ENCODE measurements at places on chromosomes 1 and 21. TPM values are rescaled to one million over a fixed set of nuclear protein-coding genes. Genes with fewer than 3 reads are reported as not detected.

DNA sequence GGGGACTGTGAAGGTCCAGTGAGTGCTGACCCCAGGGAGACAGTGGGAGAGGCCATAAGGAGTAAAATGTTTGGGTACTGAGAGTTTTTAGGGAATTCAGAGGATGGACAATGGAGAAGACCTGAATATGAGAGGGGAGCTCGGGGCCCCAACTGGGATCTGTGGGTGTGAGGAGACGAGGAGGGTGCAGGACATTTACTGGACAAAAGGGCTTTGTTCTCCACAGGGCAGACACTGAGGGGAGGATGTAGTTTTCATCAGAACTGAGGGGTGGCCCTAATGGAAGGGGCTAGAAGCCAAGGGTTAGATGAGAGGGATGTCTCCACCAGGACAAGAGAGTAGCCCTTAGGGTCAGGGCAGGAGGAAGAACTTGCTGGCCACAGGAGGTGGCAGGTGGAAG, 30.0 kb downstream of the TMCC2 start:
- no peak overlapping the region for H3K4me3 ChIP-seq
- no peak overlapping the region for H3K27ac ChIP-seq
- no peak for DNase-seq
- no peaks in the 10 kb centered on the region for H3K27me3 ChIP-seq

DNA sequence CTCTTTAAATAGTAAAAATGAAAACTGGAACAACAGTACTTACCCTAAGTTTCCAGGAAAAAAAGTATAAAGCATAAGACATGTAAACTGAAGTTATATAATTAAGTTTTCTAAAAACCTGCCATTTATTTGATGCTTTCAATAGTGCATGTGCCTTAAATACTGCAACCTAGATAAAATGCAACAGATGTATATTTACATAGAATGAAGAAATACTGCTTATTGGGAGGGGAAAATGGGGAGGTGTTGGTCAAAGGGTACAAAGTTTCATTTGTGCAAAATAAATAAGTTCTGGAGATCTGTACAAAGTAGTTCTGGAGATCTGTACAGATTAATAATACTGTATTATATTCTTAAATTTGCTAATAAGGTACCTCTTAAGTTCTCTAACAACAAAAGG, 68.6 kb downstream of the PRPF38A start:
- H3K27ac ChIP-seq = no peak overlapping the region
- H3K27me3 ChIP-seq = no peaks in the 10 kb centered on the region
- no peak for DNase-seq
- H3K36me3 ChIP-seq = no peaks in the 10 kb centered on the region
- no peaks in the 10 kb centered on the region for H3K4me1 ChIP-seq

- no peak overlapping the region for H3K4me3 ChIP-seq
- no peaks in the 10 kb centered on the region for H3K27me3 ChIP-seq
- no peaks in the 10 kb centered on the region for H3K36me3 ChIP-seq
- H3K27ac ChIP-seq = no peak overlapping the region
These were observed 137.3 kb downstream of the SLC30A10 start for GRCh38 chr1:219790834-219791615.

- no peak overlapping the region for H3K27ac ChIP-seq
- no peak overlapping the region for H3K4me3 ChIP-seq
- DNase-seq = no peak
- H3K36me3 ChIP-seq = peaks cover 10% of the 10 kb centered on the region
- H3K4me1 ChIP-seq = peaks cover 21% of the 10 kb centered on the region
These were observed 30.0 kb upstream of the UBE2U start for GRCh38 chr1:64173336-64173940.

GRCh38 chr21:42393443-42393950, 2.4 kb downstream of the TMPRSS3 start:
- no peak overlapping the region for H3K27ac ChIP-seq
- DNase-seq = no peak
- no peaks in the 10 kb centered on the region for H3K36me3 ChIP-seq
- no peak overlapping the region for H3K4me3 ChIP-seq
- peaks cover 3% of the 10 kb centered on the region for H3K27me3 ChIP-seq
- H3K4me1 ChIP-seq = no peaks in the 10 kb centered on the region

GRCh38 chr1:19057784-19058475, 101.5 kb upstream of the IFFO2 start:
- H3K27ac ChIP-seq = no peak overlapping the region
- H3K4me3 ChIP-seq = no peak overlapping the region
- peaks cover 28% of the 10 kb centered on the region for H3K27me3 ChIP-seq
- H3K36me3 ChIP-seq = no peaks in the 10 kb centered on the region

GRCh38 chr1:111723091-111723806, 15.9 kb downstream of the INKA2 start:
- H3K36me3 ChIP-seq = no peaks in the 10 kb centered on the region
- no peak for DNase-seq
- no peak overlapping the region for H3K4me3 ChIP-seq
- no peak overlapping the region for H3K27ac ChIP-seq

The SPATA21 gene
- total RNA-seq = not detected

The HRNR gene
- not detected for total RNA-seq

The C1orf74 gene
- 1.4 TPM for total RNA-seq
